ENCODE measurements at places on chromosomes 13 and 19.

- no peak for DNase-seq
Observed at GRCh38 chr13:72774019-72774418, 7.7 kb downstream of the DIS3 start.

- DNase-seq: no peak
Observed at GRCh38 chr19:23310729-23311211, 60.6 kb upstream of the ZNF724 start.

DNA sequence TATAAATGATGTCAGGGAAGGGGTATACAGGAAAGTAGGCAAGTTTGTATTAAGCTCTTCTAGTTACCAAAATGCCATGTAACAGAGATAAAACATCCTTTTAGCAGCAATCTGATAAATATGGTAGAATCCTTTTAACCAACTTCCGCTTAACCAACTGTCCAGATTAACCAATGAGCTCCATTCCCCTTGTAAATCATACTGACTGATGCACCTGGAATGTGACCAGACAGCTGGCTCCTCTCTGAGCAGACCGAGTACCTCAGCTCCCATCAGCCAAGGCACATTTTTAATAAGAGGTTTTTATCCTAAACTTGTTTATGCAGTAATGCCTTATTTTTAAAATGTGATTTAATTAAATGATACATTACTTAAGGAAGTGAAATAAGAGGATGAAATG is 66.4 kb downstream of the KLF12 start:
- DNase-seq: no peak

DNA sequence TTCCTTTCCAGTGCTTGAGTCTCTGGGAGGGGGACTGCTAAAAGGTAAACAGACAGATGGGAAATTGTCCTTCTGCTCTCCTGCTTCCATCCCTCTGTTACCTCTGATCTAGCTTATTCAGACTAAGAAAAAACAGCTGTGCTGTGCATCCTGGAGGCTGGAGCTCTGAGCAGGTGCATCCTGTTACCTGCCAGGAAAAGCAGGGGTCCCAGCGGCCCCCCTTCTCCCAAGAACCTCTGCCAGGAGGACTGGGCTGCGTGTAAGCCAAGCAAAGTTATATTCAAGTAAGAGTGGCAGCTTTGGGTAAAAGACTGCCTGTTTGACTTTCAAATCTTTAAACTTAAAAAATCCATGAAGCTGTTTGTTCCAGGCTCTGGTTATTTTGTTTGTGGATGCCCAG is 75.1 kb downstream of the C13orf42 start:
- DNase-seq: no peak

GRCh38 chr19:52592301-52592700 is 22.2 kb downstream of the ZNF701 start:
- DNase-seq: no peak

GRCh38 chr19:46193678-46194077 is 35.9 kb upstream of the IGFL1 start:
- no peak for DNase-seq

DNA sequence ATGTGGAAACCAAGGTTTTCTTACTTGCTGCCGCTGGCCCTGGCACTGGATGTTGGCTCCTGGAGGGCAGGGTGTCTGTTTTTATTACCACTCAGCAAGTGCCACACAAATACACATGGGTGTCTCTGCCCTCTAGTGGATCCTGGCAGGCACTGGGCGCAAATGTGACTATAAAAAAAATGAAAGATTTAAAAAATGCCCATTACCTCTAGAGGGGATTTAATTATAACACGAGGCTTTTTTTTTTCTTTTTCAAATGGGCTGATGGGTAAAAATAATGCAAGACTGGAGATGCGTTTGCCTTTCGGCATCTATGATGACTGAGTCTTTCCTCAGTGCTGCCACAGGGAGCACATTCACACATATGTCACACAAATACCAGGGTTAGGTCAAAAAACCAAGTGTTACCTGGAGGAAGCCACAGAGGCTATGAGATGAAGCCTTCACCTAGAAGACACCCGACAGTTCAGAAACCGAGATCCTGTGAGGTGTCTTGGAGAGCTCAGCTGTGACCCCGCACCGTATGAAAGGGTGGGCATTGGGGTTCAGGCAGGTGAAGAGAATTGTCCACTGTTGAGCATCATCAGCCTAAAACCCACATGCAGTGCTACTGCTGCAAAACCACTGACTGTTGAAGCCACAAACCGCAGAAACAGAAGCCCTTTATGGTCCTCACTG is 25.7 kb downstream of the CHAMP1 start:
- peak; percentile 42 for DNase-seq
